ENCODE measurements at places on chromosomes 1 and 21.

- no peak for DNase-seq
These were observed 215.8 kb downstream of the TRABD2B start for GRCh38 chr1:47781171-47781959.

- no peak for DNase-seq
These were observed 8.0 kb upstream of the IFNLR1 start for GRCh38 chr1:24195136-24195535.

DNA sequence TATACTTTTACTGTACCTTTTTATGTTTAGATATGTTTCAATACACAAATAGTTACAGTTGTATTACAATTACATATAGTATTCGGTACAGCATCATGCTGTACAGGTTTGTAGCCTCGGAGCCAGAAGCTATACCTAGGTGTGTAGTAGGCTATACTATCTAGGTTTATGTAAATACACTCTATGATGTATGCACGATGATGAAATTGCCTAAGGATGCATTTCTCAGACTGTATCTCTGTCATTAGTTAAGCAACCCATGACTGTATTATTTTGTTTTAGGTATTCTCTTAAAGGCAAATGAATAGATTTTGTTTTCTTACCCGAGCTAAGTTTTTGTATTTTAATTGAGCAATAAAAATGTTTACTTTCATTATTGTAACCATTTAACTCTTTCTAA, 56.4 kb downstream of the SPATA17 start:
- DNase-seq, result no peak

DNA sequence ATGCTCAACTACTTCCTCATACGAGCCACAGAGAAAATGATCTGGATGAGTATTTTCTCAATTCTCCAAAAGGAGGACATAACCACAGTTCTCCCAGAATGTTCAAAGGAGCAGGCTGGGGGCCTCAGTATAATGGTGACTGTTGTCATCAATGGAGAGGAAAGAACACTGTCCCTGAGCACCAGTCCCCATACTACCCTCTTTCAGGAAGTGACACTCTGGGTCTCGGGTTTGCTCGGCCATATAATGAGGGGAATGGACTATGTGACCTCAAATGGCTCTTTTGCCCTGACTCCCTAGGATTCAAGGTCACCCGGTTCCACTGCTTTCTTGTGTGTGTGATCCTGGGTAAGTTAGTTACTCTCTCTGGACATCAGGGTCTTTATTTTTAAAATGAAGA, 22.8 kb downstream of the SLC9A1 start:
- no peak for DNase-seq

GRCh38 chr1:20660363-20660762, 806 bp downstream of the DDOST start:
- no peak for DNase-seq

- DNase-seq, result no peak
These were observed 85.2 kb downstream of the TM2D1 start for GRCh38 chr1:61639608-61640336.

DNA sequence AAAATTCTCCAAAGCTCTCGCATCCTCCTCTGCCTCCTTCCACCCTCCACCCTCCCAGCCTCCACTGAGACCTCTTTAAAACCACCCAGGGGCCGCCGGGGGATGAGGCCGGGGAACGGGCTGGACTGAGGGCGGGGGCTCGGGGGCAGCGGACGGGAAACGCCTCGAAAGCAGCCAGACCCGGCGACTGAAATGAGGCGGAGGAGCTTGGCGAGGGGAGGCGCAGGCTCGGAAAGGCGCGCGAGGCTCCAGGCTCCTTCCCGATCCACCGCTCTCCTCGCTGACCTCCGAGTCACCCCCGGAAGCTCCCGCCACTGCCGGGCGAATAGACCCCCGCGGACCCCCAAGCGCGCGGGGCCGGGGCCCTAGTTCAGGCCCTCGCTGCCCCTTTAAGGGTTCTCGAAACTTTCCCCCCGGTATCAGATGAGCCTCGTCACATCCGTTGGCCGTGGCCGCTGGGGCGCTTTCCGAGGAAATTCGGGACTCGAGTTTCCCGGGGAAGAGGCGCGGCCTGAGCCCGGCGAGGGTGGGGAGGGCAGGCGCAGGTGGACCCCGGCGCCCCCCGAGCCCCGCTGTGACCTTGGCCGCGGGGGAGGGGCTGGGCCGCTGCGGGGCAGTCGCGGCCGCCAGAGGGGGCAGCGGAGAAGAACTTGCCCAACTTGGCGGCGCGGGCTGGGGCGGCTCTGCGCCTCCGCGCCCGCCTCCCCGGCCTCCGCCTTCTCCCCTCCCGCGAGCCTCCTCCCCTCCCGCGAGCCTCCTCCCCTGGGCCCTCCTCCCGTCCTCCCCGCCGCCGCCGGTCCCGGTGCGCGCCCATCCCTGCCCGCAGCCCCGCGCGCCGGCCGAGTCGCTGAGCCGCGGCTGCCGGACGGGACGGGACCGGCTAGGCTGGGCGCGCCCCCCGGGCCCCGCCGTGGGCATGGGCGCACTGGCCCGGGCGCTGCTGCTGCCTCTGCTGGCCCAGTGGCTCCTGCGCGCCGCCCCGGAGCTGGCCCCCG, at the start of gene BACE2:
Gene BACE2, plus strand, starts transcription at position 813 of the 995 bp plus-strand sequence. Its CDS starts 104 bp downstream, at position 917.
- DNase-seq, result peak; percentile 76

DNA sequence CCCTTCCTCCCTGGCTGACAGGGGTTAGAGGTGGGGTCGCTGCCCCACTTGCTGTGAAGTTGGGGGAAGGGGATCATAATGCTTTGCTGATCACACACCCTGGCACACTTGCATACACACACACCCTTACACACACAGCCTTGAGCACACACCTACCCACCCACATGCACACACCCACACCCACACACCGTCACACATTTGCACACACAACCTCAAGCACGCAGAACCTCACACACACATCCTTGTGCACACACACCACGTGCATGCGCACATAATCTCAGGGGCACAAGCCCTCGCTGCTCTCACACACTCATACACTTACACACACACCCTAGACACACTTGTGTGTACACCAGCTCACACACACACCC, 16.4 kb upstream of the TNFRSF8 start:
- no peak for DNase-seq

GRCh38 chr1:119885903-119886783, 10.2 kb downstream of the ADAM30 start:
- DNase-seq, result peak; percentile 55

- DNase-seq, result no peak
These were observed 120.7 kb downstream of the ITSN1 start for GRCh38 chr21:33762803-33763581.

DNA sequence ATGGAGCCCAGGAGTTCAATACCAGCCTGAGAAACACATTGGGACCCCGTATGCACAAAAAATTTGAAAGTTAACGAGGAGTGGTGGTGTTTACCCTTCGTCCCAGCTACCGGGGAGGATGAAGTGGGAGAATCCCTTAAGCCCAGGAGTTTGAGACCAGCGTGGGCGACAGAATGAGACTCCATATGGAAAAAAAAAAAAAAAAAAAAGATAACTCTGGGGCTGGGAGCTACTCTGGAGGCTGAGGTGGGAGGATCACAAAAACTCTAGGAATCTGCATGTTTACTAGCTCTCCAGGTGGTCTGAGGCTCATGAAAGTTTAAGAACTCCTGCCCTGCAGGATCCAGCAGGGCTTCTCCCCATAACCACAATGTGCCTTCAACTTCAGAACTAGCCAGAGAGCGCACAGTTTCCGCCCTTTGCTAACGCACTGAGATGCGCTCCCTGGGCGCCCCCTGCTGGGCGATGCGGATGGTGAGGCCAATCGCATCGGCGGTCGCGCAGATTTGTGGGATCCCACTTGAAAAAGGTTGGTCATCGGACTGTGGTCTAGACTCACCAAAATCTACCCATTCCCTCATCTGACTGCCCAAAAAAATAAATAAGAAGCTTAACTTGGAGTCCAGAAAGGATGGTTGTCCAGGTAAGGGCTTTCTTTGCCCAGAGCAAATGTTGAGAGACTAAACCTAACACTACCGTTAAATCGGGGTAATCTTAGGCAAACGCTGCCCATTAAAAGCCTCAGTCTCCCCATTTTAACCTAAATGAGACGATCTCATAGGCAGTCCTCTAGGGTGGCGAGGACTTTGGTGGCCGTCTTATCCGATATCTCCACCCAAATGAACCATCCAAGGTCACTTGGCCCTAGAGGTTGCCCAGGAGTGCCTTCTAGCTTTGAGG, 8.8 kb downstream of the ZNF683 start:
- peak; percentile 92 for DNase-seq

- peak; percentile 82 for DNase-seq
These were observed 89.6 kb upstream of the LPGAT1 start for GRCh38 chr1:211920141-211920572.

DNA sequence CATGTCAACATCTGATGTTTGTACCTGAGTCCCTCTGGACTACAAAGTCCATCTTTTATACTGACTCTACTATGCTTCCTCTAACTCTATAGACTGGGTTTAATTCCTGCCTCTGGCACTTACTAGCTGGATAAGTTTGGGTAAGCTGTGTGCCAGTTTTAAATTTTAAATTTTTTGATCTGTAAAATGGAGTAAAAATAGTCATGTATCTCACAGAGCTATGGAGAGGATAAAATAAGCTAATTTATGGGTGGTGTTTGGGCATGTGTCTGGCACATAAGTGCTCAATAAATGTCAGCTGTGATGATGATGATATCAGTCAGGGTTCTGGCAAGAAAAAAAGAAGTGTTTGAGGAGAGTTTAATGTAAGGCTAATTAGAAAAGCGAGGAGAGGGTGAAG, 139.2 kb upstream of the C1orf21 start:
- DNase-seq, result no peak

- DNase-seq, result peak; percentile 64
These were observed 7.8 kb downstream of the CASZ1 start for GRCh38 chr1:10788592-10789006.

- DNase-seq, result no peak
These were observed 37.4 kb downstream of the UBE2T start for GRCh38 chr1:202304375-202304774.

GRCh38 chr1:11800391-11800755, 5.4 kb downstream of the MTHFR start:
- no peak for DNase-seq

DNA sequence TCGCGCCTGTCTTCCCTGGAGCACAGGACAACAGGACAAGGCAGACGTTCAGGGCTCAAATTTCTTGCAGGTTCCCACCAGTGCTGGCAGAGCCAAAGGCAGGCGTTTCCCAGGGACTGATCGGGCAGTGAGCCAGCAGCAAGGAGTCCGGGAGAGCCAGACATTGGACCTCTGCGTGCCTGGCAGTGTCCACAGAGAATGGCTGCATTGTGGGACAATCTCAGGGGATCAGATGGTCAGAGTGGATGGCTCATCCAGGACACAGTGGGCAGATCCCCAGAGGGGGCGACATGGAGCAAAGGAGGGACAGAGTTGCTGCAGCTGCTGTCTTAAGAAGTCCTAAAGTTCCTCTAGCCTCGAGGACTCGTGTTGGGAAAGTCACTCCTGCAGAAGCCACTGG, 4.6 kb downstream of the TMEM63A start:
- peak; percentile 47 for DNase-seq

- no peak for DNase-seq
These were observed 177.6 kb downstream of the MIS18A start for GRCh38 chr21:32101277-32101676.

- DNase-seq, result peak; percentile 33
These were observed 7.9 kb upstream of the AK5 start for GRCh38 chr1:77273891-77274290.

DNA sequence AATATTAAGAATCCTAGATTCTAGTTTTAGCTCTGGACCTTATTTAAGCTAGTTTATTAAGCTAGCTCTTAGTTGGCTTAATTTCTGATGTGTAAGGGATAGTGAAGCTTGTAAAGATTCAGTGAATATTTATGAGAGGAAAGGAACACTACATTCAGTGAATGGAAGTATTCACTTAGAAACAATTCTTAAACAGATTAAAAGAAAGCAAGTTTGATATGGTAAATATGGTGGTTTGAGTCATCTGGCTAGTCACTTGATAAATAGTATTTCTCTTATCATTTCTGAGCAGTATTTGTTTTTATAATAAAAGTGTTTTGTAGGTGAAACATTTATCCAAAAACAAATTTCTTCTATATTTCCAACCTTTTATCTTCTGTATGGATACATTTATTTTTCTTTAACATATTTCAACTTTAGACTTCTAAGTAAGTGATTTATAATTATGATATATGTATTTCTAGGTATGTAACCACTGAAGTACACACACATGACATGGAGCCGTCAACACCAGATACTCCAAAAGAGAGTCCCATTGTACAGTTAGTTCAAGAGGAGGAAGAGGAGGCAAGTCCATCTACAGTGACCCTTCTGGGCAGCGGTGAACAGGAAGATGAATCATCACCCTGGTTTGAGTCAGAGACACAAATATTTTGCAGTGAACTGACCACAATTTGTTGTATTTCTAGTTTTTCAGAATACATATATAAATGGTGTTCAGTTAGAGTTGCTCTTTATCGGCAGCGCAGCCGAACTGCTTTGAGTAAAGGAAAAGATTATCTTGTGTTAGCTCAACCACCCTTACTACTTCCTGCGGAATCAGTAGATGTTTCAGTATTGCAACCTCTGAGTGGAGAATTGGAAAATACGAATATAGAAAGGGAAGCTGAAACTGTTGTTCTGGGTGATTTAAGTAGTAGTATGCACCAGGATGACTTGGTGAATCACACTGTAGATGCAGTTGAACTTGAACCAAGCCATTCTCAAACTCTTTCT, 55.6 kb downstream of the SUCO start:
- DNase-seq, result no peak

DNA sequence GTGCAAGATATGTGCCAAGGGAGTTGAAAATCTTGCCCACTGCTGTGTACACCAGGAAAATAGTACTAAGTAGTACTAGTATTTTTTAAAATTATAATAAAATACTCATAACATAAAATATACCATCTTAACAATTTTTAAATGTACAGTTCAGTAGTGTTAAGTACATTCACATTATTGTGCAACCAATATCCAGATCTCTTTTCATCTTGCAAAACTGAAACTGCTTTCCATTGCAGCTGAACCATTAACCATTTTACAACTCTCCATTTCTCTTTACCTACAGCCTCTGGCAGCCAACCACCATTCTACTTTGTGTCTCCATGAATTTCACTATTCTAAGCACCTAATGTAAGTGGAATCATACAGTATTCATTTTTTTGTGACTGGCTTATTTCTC, 19.3 kb upstream of the RAB3GAP2 start:
- DNase-seq, result no peak

- peak; percentile 25 for DNase-seq
These were observed 69.3 kb downstream of the GLIS1 start for GRCh38 chr1:53669621-53670191.

Data from cardiac muscle cell (in vitro differentiated cells and primary cell).